ENCODE measurements at places on chromosomes 12 and 14. TPM values are rescaled to one million over a fixed set of nuclear protein-coding genes. Genes with fewer than 3 reads are reported as not detected.

The SLC10A1 gene
- total RNA-seq: not detected

The TAS2R7 gene
- total RNA-seq: not detected

The NTS gene
- total RNA-seq: not detected

The ZNF605 gene
- total RNA-seq: 14.4 TPM

The VSX2 gene
- not detected for total RNA-seq

The KRT74 gene
- not detected for total RNA-seq

The SERPINA5 gene
- 1.9 TPM for total RNA-seq

The TAS2R31 gene
- total RNA-seq: 2.6 TPM

The CLEC6A gene
- total RNA-seq: not detected

The SLC25A47 gene
- total RNA-seq: not detected

The KRT72 gene
- not detected for total RNA-seq

The PRIMA1 gene
- total RNA-seq: not detected

The NANOG gene
- not detected for total RNA-seq

The ZDHHC22 gene
- total RNA-seq: not detected

The OVCH1 gene
- total RNA-seq: not detected

The MYH6 gene
- total RNA-seq: not detected

The LRRIQ1 gene
- 2.3 TPM for total RNA-seq

The ANKLE2 gene
- total RNA-seq: 128 TPM

The CCDC60 gene
- 3.1 TPM for total RNA-seq

The GDF3 gene
- not detected for total RNA-seq

The MUCL1 gene
- total RNA-seq: not detected

The INHBE gene
- 8.7 TPM for total RNA-seq

The APOF gene
- total RNA-seq: not detected

The CD69 gene
- total RNA-seq: 3.7 TPM

The GLRX5 gene
- total RNA-seq: 38.6 TPM

The SOCS2 gene
- 30.9 TPM for total RNA-seq

The PRH2 gene
- total RNA-seq: not detected

The GLT1D1 gene
- 1.3 TPM for total RNA-seq

The RASSF9 gene
- 2.2 TPM for total RNA-seq
